ENCODE measurements at places on chromosomes 5 and 9.

GRCh38 chr5:96149546-96149945 lies 187.9 kb upstream of the ELL2 start:
- DNase-seq = no peak

- DNase-seq = peak; percentile 39
Observed at GRCh38 chr9:74645007-74645639, 148.0 kb downstream of the RORB start.

DNA sequence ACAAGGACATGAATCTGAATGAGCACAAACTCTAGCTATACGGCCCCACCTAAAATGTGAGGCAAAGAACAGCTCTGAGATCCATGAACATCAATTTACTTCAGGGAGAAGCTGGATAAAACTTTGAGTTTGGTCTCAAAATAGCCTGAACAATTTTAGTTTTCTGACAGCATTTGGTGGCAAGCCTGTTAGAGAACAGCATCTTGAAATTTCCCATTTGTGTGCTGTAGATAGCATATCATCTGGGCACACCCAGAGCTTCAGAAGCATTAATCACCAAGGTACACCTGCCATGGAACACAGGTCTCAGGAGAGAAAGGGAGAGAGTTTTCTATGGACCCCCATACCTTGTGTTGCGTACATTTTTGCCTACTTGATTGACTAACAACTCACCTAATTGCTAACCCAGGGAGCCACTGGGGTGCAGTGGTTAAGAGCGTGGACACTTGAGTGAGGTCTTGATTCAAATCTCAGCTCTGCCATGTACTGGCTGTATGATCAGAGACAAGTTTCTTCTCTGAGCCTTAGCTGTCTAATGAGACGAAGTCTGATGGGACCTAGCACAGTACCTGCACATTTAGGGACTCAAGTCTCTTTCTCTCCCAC lies 264.9 kb downstream of the PIK3R1 start:
- no peak for DNase-seq

GRCh38 chr5:135441350-135441831 lies 5.8 kb downstream of the DCANP1 start:
- DNase-seq = no peak

DNA sequence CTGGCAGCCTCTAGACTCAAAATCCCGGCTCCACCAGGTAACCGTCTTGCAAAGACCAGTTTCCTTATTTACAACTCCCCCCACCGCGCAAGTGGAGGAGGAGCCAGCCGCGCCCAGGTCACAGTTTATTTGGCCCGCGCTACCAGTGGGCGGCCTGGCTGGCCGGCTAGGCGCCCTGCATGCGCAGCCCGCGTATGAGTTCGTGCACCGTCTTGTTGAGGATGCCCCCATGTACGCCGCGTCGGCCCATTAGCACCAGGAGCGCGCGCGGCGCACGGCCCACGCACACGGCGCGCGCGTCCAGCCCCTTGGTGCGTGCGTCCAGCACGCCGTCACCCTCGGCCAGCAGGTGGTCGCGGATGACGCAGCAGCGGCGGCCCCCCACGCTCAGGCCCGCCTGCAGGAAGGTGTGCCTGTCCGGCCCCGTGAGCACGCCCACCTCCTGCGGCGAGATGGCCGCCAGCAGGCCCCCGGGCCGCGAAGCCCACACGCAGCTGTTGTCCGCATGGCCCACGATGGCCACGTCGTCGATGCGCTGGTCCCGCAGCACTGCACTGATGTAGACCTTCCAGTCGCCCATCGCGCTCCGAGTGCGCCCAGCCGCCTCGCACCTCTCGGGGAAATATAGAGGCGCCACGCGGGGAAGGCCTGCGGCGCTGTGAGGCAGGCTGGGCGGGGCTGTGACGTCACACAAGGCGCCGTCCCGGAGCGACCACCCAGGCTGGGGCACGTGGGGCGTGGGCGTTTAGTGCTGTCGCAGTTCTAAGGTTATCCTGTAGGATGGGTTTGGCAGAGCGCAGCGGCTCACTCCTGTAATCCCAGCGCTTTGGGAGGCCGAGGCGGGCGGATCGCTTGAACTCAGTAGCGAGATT lies at the start of gene PFN3:
Gene PFN3 (minus strand): TSS at position 665 of the 872 bp plus-strand sequence. CDS start 85 bp downstream, at position 580.
- DNase-seq = peak; percentile 76

GRCh38 chr5:40796487-40796889 lies 1.7 kb downstream of the PRKAA1 start:
- no peak for DNase-seq

GRCh38 chr5:106854105-106854687 lies 816.5 kb downstream of the EFNA5 start:
- DNase-seq = no peak

DNA sequence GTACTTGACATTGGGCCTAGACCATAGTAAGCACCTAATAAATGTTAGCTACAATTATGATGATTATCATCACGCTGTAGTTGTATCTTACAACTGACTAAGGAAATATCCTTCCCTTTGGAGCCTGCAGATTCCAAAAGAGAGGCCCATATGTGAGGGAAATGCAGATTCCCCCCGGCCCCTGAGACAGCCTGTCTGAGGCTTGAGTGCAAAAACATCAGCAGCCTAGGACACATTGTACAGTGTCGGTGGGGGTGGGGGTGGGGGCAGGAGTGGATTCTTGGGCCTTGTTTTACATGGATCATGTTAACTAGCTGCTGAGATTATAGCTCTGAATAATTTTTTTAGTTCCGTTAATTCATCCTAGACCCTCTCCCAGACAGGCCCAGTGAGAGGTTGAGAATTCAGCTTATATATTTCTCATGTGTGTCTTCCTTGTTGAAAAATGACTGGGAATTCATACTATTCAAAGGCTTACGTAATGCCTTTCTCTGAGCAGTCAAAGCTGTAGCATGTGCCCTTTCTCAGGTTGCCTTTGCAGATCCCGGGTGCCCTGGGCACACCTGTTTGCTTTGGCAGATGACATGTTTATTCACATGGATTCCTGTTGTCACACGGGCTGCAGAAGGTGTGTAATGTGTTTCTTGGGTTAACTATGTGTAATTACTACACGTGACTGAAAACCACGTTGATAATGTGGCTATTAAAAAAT lies 262.8 kb downstream of the NR3C1 start:
- peak; percentile 90 for DNase-seq

DNA sequence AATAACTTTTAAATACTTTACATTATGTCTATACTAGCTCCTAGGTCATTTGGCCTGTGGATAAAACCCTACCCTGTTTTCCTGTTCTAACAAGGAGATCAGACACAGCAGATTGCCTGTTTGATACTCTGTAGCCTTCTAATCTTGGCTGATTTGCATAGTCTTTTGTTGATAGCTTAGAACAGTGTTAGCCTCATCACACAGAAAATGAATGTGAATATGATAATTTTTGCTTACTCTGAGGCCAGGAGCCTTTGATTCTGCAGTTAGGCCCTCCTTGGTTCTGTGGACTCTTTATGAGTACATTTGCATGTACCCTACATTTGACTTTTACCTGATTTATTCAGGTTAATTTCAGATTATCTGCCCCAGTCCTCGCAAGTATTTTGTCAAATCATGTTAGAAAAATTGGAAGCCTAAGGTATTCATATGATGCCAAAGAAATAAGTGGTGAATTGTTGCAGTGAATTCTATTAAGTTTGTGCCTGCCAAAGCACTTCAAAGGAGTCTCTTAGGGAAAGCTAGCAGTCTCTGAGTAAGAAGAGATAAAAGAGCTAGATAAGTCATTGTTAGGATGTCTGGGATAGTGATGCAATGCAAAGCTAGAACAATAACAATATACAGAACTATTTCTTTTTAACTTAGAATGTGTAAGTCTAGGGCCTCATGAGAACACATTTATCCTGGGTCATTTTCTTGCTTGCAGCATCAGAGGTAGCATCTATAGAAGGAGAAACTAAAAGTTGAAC lies 56.4 kb downstream of the SCAMP1 start:
- no peak for DNase-seq

- DNase-seq = no peak
Observed at GRCh38 chr5:64595031-64595855, 89.4 kb downstream of the RGS7BP start.

- DNase-seq = no peak
Observed at GRCh38 chr9:133582501-133583045, 26.6 kb downstream of the FAM163B start.

DNA sequence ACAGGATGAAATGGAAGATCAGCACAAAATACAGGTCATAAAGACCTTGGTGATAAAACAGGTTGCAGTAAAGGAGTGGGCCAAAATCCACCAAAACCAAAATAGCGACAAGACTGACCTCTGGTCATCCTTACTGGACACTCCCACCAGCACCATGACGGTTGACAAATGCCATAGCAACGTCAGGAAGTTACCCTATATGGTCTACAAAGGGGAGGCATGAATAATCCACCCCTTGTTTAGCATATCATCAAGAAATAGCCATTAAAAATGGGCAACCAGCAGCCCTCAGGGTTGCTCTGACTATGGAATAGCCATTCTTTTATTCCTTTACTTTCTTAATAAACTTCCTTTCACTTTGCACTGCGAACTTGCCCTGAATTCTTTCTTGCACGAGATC lies 6.0 kb upstream of the NDUFB6 start:
- no peak for DNase-seq

GRCh38 chr9:136533775-136534157 lies 12.1 kb downstream of the NOTCH1 start:
- peak; percentile 58 for DNase-seq

DNA sequence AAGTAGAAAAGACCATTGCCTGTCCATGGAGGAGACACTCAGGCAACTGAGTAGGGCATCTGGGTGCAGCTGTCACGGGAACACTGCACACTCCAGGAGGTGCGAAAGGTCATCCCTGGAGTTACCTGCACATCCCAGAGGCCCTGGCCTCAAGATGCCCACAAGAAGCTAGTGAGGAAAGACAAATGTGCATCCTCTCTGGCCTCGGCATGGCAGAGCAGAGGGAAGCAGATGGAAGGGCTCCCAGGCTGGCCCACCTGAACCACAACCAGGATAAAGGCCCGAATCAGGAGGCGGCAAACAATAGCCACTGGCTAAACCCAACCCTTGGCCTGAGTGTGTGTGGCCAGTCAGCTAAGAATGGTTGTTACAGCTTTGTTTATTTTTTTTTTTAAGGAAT lies 231.7 kb downstream of the SYK start:
- DNase-seq = no peak

GRCh38 chr9:92968081-92968480 lies 20.8 kb downstream of the FGD3 start:
- DNase-seq = no peak

- DNase-seq = peak; percentile 61
Observed at GRCh38 chr9:21974722-21975409, 19.3 kb downstream of the CDKN2A start.

GRCh38 chr9:130138171-130138653 lies 34.0 kb upstream of the NCS1 start:
- peak; percentile 63 for DNase-seq

GRCh38 chr9:89440548-89440947 lies 57.4 kb downstream of the SEMA4D start:
- peak; percentile 76 for DNase-seq

DNA sequence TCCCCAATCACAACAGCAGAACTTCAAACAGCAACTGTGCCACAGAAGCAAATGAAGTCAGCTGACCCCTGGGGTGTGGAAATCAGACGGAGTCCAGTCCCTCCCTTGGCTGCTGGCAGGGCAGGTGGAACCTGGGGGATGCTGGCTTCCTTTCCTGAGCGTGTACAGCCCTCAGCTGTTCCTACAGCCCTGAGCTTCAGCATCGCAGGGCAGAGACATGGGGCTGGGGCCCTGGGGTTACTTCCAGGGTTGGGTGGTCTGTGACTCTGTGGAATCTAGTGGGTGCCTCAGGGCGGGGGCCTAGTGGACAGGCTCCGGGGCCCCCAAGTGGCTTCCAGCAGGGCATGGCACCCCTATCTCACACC lies 7.3 kb upstream of the RXRA start:
- DNase-seq = no peak

Data from stomach (tissue), 19 donors.